NCI-H1436 (cell line): ENCODE measurements at places on chromosomes 11 and 22.

GRCh38 chr11:2813141-2813908 lies 72.2 kb downstream of the CDKN1C start:
- DNase-seq, result no peak

DNA sequence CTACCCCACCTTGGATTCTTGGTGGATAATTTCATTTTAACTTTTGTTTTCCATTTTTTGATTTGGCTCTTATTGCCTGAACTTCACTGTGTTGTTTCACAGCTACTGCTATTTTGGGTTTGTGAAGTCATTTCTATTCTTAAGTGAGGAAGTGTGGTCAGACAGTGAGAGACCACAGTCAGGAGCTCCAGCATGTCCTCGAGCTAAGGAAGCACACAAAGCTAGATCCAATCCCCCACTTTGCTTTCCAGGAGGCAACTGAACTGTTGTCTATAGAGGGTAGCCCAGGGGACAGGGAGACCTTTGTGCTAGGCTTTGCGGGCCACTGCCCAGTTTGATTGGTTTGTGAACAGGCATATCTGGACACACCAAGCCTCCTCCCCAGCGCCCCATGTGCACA lies 251.8 kb upstream of the KIRREL3 start:
- no peak for DNase-seq

DNA sequence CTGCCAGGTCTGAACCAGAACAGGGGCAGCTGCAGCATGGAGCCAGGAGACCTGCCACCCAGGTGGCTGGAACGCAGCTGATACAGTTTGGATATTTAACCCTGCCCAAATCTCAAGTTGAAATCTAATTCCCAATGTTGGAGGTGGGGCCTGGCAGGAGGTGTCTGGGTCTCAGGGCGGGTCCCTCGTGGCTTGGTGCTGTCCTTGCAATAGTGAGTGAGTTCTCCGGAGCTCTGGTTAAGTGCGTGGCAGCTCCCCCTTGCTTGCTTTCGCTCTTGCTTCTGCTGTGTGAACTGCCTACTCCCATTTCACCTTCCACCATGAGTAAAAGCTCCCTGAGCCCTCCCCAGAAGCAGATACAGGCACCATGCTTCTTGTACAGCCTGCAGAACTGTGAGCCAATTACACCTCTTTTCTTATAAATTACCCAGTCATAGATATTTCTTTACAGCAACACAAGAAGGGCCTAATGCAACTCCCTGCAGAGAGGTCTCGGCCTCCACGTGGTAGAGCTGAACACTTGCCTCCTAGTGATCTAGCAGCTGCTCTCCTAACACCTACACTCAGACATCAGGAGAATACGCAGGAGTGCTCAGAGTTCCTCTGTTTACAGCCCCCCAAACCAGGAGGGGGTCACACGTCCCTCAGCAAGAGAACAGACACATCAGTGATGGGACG lies 203.7 kb downstream of the CTTN start:
- DNase-seq, result no peak

GRCh38 chr11:63589000-63589399 lies 25.2 kb downstream of the PLAAT3 start:
- DNase-seq, result no peak

GRCh38 chr11:117179048-117179999 lies 781 bp downstream of the SIDT2 start:
- peak; percentile 4 for DNase-seq

GRCh38 chr11:42770444-42771065 lies 541.2 kb upstream of the API5 start:
- DNase-seq, result no peak
